Purkinje cell (primary cell): ENCODE measurements at places on chromosomes 11 and 22. TPM values are rescaled to one million over a fixed set of nuclear protein-coding genes. Genes with fewer than 3 reads are reported as not detected.

ZDHHC24 gene
- 3.7 and 4.8 TPM in 2 replicates for polyA plus RNA-seq

MMP1 gene
- polyA plus RNA-seq, result 0.69 TPM in 1 of 2 replicates, not detected in the other

GUCD1 gene
- 4.8 and 8.9 TPM in 2 replicates for polyA plus RNA-seq

C22orf31 gene
- 0.34 TPM in 1 of 2 replicates, not detected in the other for polyA plus RNA-seq

OR4D5 gene
- polyA plus RNA-seq, result not detected in 2 replicates

FOLR2 gene
- not detected in 2 replicates for polyA plus RNA-seq

TMEM191C gene
- 1.7 and 4.4 TPM in 2 replicates for polyA plus RNA-seq

HOATZ gene
- not detected in 2 replicates for polyA plus RNA-seq
